ENCODE measurements at places on chromosomes 3 and 15.

DNA sequence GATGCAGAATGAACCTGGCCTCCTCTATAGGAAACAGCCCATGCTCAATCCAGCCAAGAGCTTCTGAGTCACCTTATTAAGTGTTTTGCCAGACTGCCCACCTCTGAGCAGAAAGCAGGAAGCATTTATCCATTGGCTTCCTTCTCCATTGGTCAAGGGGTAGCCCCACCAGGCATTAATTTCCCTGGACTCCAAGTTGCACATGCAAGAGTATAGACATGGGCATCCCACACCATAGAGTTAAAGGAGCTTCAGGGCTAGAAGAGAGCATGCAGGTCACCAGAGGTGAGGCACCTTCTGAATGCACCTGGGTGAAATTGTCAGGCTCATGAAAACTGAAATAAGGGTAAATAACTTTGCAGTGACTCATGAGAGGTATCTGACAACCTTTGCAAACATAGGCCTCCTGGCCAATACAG is 230.8 kb upstream of the STAC start:
- DNase-seq, result no peak

DNA sequence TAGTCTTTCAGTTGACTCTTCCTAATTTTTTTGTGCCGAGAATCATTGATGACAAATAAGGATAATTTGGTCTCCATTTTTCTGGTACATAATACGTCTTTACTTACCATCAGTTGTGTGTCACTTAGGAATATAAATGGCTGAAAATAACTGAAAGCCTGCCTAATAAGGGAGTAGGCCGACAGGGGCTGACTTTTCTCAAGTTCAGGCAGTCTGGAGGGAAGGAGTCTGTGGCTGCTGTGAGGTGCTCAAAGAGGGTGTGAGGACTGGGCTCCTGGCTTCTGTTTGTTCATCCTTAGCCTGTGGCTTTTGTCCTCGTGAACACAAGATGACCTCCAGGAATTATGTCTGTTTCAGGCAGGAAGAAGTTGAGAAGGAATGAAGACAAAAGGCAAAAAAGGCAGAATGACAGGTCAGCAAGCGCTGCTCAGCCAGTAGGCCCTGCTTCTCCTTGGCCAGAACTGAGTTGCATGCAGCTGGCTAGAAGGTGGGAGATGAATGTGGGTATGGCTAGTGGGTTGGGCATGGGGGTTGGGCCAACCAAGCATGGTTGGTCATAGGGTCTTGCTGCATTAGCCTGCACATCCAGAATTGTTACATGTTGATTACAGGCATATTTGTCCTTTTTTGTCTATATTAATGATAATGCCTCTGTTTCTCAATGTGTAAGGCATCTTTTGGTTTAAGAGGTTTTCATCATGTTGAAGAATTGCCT is 29.2 kb downstream of the IGF1R start:
- no peak for DNase-seq

DNA sequence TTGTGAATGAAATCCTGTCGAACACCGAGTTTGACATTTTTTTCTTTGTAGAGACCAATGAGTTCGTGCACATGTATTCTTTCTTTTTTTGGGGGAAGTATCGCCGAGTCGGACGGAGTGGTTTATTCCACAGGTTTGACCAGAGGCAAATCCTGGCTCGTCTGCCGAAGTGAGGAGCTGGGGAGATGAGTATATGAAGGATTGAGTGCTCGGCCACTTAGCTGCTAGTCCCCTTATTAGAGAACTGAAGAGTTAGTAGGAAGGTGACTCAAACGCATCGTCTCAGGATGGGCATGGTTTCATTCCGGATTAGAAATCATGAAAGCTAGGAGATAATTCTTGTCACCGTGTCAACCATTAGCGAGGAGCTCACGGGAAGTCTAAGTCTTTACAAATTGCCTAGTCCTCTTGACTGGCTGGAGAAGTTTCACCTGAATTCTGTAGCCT is 154.7 kb upstream of the GOLIM4 start:
- no peak for DNase-seq

- peak; percentile 38 for DNase-seq
Measured at GRCh38 chr3:87082796-87083440, 92.0 kb upstream of the VGLL3 start.

DNA sequence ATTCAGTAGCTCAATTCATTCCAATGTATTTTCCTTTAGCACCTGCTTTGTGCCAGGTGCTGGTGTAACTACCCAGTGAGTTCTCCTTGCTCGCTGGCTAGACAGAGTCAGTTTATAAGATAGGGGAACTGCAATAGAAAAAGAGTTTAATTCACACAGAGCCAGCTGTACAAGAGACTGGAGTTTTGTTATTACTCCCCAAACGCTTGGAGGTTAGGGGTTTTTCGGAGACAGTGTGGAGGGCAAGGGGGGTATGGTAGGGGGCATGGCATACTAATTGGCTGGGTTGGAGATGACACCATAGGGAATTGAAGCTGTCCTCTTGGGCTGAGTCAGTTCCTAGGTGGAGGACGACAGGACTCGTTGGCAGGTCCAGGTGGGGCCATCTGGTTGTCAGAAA is 5.4 kb upstream of the CFAP91 start:
- DNase-seq, result no peak

GRCh38 chr3:78940128-78940527 is 827.7 kb downstream of the ROBO1 start:
- DNase-seq, result no peak

DNA sequence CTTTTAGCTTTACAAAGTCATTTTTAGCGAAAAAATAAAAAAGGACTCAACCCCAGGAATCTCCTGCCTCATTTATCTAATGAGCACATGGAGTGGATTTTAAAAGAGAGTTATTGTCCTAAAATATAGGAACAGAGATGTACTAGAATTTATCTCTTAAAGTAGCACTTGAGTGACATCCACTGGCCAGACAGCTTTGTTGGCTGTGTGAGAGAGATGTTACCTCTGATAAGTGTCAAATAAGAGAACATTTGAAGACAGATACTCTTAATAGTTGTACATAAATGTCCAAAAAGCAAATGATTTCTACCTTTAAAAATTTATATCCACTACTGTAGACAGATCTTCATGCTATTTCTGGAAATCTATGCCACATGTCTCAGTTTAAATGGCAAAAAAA is 12.3 kb upstream of the MFSD1 start:
- DNase-seq, result no peak

DNA sequence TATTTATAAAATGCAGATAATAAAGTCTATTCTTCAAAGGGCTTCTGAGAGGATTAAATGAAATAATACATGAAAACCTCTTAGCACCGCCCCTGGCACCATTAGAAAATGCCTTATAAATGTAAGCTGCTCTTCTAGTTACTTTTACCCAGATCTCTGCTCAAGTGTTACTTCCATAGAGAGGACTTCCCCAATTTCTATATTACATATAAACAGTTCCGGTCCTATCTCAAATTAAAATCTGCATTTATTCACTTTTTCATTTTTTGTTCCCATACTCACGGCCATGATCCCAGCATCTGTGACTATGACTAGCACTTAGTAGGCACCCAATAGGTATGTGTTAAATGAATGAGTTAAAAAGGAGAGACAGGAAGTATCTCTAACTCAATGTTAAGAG is 890.9 kb upstream of the CFAP20DC start:
- DNase-seq, result no peak

GRCh38 chr3:41519746-41520145 is 320.4 kb downstream of the CTNNB1 start:
- no peak for DNase-seq

DNA sequence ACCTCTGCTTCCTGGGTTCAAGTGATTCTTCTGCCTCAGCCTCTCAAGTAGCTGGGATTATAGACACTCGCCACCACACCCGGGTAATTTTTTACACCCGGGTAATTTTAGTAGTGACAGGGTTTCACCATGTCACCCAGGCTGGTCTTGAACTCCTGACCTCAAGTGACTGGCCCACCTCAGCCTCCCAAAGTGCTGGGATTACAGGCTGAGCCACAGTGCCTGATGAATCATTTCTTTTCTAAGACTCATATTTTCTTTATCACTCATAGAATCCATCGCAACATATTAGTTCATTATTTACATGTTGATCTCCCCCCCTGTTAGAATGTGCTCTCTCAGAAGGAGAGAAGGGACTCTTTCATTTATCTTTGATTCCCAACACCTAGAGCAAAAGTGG is 109.5 kb upstream of the PTPRG start:
- no peak for DNase-seq

- no peak for DNase-seq
Measured at GRCh38 chr3:13092621-13093617, 19.7 kb upstream of the IQSEC1 start.

DNA sequence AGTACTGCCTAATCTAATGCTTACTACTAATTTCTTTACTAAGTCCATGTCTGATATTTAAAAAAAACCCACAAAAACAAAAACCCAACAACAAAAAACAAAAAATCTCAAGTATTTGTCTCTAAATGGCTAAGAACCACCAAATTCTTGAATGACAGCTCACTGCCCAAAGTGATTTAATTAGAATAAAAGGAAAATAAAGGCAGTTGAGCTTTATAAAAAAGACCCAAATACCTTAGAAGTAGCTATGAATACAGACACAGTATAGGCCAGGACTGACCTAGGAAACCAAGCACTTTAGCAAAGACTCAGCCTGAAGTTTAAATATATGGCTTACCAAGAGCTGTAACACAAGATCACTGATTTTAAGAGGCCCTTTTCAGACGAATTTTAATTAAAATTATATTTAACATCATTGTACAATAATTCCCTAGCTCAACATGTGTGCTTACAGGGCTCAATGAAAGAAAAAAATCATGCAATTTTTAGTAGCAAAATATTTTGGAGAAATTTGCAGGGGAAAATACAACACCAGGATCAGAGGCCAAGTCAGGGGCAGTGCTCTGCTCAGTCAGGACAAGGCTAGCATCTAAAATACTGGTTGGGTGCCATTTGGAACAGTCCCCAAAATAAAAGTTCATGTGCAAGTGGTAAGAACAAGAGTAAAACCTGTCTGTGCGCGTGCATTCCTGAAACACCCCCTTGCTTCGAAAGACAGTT is 24.8 kb downstream of the UQCC5 start:
- no peak for DNase-seq

DNA sequence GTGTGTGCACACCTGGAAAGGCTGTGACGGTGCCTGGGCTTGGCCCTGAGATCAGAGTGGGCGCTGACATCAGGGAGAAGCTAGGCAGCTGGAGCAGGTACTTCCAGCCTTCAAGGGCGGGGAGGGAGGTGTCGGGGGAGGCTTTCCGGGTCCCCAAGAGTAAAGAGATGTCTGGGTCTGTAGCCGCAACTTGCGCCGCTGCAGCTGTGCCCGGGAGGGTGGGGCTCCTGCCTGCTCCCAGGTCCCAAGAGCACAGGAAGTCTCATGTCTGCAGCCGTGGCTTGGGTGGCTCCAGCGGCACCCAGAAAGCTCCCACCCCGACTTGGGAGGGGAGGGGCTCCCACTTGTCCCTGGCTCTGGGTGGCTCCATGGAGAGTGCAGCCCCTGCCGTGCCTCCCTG is 103.2 kb upstream of the BNIP2 start:
- DNase-seq, result no peak

DNA sequence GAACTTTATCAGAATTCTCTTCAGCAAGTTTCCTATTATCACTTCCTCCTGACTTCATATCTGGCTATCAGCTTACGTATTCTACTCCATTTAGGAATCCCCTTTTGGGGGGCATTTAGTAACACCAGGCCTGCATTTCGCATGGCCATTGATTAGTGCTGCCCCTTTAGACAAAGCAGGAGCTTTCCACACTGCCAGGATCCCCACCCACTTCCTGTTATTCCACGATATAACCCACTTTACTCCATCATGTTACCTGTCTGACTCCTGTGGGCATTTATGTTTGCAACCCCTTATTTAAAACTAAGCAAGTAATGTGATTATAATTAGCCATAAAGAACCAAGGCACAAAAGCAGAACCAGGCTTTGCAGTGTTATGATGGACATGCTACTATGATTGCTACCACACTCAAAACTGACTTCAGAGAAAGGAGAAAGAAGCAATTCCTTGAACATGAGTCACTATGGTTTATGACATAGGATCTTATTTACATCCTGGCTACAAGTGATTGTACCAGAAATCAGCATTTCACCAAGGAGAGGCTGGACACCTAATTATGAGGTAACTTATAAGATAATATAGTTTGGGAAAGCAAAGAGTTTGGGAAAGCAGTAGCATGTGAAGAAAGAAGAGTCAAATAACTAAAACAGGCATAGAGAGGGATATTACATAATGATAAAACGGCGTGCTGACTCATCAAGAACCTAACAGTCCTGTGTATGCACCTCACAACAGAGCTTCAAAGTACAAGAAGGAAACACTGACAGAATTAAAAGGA is 96.3 kb downstream of the IGSF11 start:
- DNase-seq, result no peak

- no peak for DNase-seq
Measured at GRCh38 chr15:66833371-66833770, 131.3 kb downstream of the SMAD6 start.

- no peak for DNase-seq
Measured at GRCh38 chr15:78389738-78390137, 48.3 kb upstream of the IREB2 start.

DNA sequence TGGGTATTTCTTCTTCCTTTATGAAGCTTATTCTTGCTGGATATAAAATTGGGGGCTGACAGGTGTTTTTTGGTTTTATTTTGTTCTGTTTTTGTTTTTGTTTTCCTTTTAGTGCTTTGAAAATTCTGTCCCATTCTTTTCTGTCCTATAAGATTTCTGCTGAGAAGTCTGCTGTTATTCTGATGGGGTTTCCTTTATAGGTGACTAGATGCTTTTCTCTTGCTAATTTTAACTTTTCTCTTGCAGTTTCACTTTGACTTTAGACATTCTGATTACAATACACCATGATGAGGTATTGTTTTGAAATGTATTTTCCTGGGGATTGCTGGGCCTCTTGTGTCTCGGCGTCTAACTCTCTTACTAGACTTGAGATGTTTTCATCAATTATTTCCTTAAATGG is 22.8 kb downstream of the TTC14 start:
- no peak for DNase-seq

DNA sequence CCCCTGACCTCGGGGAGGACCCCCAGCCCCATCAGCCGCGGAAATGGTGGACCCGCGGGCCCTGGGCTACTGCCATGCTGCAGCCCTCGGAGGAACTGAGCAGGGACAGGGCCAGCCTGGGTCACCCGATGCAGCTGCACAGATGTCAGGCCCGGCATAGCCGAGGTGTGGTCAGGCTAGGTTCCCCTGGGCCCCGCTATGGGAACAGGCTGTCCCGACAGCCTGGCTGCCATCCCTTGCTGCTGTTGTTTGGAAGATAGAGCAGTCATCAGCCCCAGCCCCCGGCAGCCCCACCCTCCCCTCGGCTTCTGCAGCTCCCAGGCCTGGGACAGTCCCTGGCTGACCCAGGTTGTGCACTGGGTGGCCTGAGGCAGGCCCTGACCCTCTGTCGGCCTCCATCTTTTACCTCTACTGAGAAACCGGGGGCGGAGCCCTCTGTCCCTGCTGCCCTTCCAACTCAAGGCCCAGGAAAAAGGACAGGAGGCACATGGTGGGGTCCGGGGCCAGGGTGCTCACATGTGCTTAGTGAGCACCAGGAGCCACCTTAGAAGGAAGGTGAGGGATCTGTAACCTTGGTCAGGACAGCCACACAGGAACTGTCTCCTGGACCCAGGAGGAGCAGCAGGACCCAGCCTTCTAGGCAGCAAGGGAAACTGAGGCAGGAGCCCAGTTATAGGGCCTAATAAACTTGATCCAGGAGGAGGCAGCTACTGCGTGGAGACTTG is 31.5 kb upstream of the FBLN2 start:
- DNase-seq, result no peak

- no peak for DNase-seq
Measured at GRCh38 chr15:77530576-77530975, 102.1 kb downstream of the LINGO1 start.

- no peak for DNase-seq
Measured at GRCh38 chr3:130870423-130870822, 23.5 kb upstream of the ATP2C1 start.

GRCh38 chr15:78438619-78439285 is 736 bp downstream of the IREB2 start:
- DNase-seq, result no peak

- no peak for DNase-seq
Measured at GRCh38 chr3:189530822-189531221, 100.4 kb upstream of the TP63 start.
